Mesothelial cell of epicardium (in vitro differentiated cells): ENCODE measurements at places on chromosomes 4 and X. TPM values are rescaled to one million over a fixed set of nuclear protein-coding genes. Genes with fewer than 3 reads are reported as not detected.
A peak's percentile ranks its signal among the peaks of the same experiment; 100 is the strongest.

DNA sequence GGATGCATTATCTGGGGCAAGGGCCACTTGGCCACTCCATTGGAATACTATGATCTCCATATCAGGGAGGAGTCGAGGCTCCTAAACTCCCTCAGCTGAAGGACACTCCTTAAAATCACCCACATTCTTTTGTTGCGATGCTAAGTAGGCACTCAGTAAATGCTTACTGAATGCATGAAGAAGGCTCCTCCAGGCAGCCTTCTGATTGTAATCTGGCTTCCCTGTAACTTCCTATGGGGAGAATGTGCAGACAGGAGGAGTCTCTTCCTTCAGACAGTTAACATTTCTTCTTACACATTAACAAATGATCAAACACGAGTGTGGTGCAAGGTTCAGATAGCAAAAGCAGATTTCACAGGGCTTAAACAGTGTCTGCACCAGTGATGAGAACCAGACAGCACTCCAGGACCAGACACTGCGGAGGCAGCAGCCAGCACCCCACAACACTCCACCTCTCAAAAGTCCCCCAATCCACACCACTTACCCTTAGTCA is 21.4 kb upstream of the USO1 start:
- H3K36me3 ChIP-seq, result no peaks in the 10 kb centered on the region
- H3K4me1 ChIP-seq, result peaks cover 4% of the 10 kb centered on the region
- no peak overlapping the region for H3K4me3 ChIP-seq
- H3K27me3 ChIP-seq, result no peaks in the 10 kb centered on the region

- H3K4me3 ChIP-seq, result no peak overlapping the region
- H3K27me3 ChIP-seq, result no peaks in the 10 kb centered on the region
- H3K36me3 ChIP-seq, result peaks cover 34% of the 10 kb centered on the region
- peaks cover 23% of the 10 kb centered on the region for H3K4me1 ChIP-seq
Observed at GRCh38 chr4:10093801-10094552, 22.6 kb downstream of the WDR1 start.

HPSE gene
- 0.80 to 1.0 TPM (median 0.97 TPM) in 3 replicates for total RNA-seq

HSFX1 gene
- total RNA-seq, result 1.9 to 2.1 TPM (median 2.0 TPM) in 3 replicates

GRCh38 chrX:77422891-77423648 is 24.1 kb upstream of the FGF16 start:
- no peaks in the 10 kb centered on the region for H3K27me3 ChIP-seq
- H3K27ac ChIP-seq, result no peak overlapping the region
- no peak overlapping the region for H3K4me3 ChIP-seq

GRCh38 chr4:94160774-94161173 is 46.9 kb upstream of the SMARCAD1 start:
- no peaks in the 10 kb centered on the region for H3K27me3 ChIP-seq
- H3K4me3 ChIP-seq, result no peak overlapping the region
- no peak for DNase-seq

- H3K27ac ChIP-seq, result peak overlapping the region; percentile 66
- H3K27me3 ChIP-seq, result no peaks in the 10 kb centered on the region
Observed at GRCh38 chr4:38004062-38004461, 43.9 kb downstream of the PTTG2 start.

UGT2B15 gene
- total RNA-seq, result 0.11 TPM in 1 of 3 replicates, not detected in the others

GRCh38 chr4:89712827-89713226 is 124.1 kb downstream of the SNCA start:
- H3K27me3 ChIP-seq, result no peaks in the 10 kb centered on the region
- no peaks in the 10 kb centered on the region for H3K36me3 ChIP-seq
